ENCODE measurements at places on chromosomes 12 and 14. TPM values are rescaled to one million over a fixed set of nuclear protein-coding genes. Genes with fewer than 3 reads are reported as not detected.

GALNT16 gene
- 3.6 TPM for polyA plus RNA-seq

- DNase-seq, result no peak
These were observed 101.7 kb downstream of the CIT start for GRCh38 chr12:119775246-119775895.

DNA sequence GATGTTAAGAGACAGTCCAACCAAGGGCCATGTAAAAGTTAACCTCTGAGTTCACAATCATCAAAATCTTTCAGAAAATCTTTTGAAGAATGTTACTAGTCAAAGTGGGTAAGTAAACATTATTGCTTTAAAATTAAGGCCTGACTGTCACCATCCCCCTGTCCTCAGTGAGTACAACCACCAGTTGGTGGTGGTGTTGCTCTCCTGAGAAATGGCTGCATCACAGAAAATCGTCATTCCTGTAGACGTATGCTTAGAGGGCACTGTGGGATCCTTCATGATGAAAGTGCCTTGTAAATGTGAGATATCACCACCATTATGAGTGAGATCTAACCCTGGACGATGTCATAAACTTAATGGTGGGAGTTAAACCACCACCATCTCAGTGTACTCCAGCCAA lies 451.2 kb downstream of the RPS29 start:
- no peak for DNase-seq

- no peak for DNase-seq
These were observed 650 bp downstream of the GALC start for GRCh38 chr14:87992346-87992717.

- DNase-seq, result no peak
These were observed 12.2 kb upstream of the COL2A1 start for GRCh38 chr12:48016373-48017020.

- DNase-seq, result no peak
These were observed 13.9 kb upstream of the ERC1 start for GRCh38 chr12:977156-977555.

GRCh38 chr14:75217508-75218206 lies 41.2 kb upstream of the TMED10 start:
- DNase-seq, result no peak

- DNase-seq, result no peak
These were observed 78.7 kb downstream of the HELB start for GRCh38 chr12:66380769-66381535.

SLC38A4 gene
- 27.2 TPM for polyA plus RNA-seq
